Muscle of leg (tissue), 16 donors: ENCODE measurements at places on chromosomes 3 and 15. TPM values are rescaled to one million over a fixed set of nuclear protein-coding genes. Genes with fewer than 3 reads are reported as not detected.

Gene DUOXA2
- total RNA-seq: not detected

DNA sequence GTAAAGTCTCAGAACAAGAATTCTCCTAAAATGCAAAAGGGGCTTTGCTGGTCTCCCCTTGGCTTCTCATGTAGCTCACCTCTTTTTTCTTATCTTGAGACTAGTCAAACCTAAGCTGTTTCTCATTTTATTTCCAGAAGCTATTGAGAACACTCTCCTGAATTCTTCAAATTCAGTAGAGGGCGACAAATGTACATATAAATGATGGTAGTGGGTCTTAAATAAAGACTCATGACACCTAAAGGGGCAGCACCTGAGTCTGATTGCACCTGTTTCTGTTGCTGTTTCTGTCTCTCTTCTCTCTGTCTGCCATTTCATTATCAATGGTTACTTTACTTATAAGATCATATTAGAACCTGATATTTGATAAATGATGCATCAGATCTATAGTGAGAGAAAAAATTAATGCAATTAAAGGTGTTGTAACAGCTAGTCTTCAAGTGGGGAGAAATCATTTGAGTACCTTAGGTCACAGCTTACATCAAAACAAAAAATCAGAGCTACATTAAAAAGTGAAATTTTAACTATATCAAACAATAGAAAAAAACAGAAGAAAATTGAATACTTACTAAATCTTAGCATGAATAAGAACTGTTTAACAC lies 7.0 kb downstream of the ADIPOQ start:
- H3K4me3 ChIP-seq: no peak overlapping the region
- DNase-seq: peak; percentile 43
- no peaks in the 10 kb centered on the region for H3K4me1 ChIP-seq
- no peaks in the 10 kb centered on the region for H3K36me3 ChIP-seq
- no peak overlapping the region for H3K27ac ChIP-seq

GRCh38 chr3:194592798-194593752 lies 40.1 kb downstream of the TMEM44 start:
- H3K27me3 ChIP-seq: no peaks in the 10 kb centered on the region
- peak; percentile 51 for DNase-seq
- peaks cover 38% of the 10 kb centered on the region for H3K36me3 ChIP-seq
- peaks cover 5% of the 10 kb centered on the region for H3K4me1 ChIP-seq
- no peak overlapping the region for H3K4me3 ChIP-seq
- H3K27ac ChIP-seq: no peak overlapping the region

Gene PARP15
- 3.2 TPM for total RNA-seq

DNA sequence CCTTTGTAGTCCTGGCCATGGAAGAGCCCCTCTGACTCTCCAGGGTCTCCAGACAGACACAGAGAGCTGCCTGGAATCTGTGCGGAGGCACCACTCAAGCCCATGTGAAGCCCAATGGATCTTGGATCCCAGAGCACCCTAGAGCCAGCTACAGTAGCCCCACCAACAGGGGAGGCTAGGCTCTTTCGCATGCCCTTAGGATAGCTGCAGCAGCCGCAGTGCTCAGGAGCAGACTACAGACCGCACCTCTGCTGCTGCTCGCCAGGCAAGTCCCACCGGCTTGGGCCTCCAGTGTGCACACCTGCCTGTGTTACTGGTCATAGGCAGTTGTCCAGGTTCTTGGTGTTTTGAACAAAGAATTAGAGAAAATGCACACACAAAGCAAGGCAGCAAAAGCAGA lies 131.6 kb downstream of the SPATA16 start:
- no peak overlapping the region for H3K27ac ChIP-seq
- no peak for DNase-seq
- no peak overlapping the region for H3K4me3 ChIP-seq
- H3K4me1 ChIP-seq: no peaks in the 10 kb centered on the region

DNA sequence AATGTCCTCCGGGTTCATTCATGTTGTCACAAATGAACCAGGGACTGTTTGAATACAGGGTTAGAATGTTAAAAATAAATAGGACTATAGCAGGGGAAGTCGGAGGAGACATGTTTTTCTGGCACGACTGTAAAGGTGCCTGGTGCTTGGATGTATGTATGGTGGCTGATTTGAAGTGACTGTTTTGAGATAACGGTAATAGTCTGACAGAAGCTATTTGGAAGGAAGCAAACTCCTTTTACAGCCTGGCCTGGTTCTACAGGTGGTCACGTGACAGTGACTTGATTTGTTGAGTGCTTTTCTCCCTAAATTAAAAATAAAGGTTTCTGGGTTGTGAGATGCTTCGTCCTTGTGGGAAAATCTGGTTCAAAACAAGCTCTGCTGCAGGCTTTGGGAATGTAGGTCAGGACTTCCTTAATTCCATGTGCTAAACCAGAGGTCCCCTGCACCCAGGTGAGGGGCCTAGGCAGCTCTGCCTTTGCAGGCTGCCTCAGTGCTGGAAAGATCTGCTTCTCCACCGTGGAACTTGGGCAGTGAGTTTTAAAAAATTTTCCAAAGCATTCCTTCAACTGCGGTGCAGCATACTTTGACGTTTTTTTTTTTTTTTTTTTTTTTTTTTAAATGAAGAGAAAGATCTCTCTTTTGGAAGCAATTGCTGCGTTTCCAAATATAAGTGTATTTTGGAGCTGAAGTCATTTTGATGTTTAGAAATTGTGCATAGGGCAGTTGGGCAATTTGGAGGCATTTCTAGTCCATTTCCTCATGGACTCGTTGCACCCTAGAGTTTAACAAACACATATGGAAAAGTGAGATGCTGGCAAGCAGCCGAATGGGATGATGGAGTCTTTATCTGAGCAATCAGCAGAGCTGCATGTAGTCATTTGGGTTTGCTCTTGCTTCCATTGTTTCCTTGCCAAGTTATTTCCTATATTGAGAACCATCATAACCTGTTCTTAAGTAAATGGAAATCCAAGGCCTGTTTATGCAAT lies 30.9 kb downstream of the ITPR1 start:
- no peaks in the 10 kb centered on the region for H3K27me3 ChIP-seq
- peaks cover 2% of the 10 kb centered on the region for H3K36me3 ChIP-seq
- H3K27ac ChIP-seq: peak overlapping the region; percentile 61
- peaks cover 12% of the 10 kb centered on the region for H3K4me1 ChIP-seq
- H3K4me3 ChIP-seq: no peak overlapping the region

Gene RCN2
- total RNA-seq: 51.2 TPM

GRCh38 chr3:136882571-136882970 lies 20.6 kb downstream of the NCK1 start:
- H3K27me3 ChIP-seq: no peaks in the 10 kb centered on the region
- no peak overlapping the region for H3K27ac ChIP-seq
- H3K36me3 ChIP-seq: no peaks in the 10 kb centered on the region

DNA sequence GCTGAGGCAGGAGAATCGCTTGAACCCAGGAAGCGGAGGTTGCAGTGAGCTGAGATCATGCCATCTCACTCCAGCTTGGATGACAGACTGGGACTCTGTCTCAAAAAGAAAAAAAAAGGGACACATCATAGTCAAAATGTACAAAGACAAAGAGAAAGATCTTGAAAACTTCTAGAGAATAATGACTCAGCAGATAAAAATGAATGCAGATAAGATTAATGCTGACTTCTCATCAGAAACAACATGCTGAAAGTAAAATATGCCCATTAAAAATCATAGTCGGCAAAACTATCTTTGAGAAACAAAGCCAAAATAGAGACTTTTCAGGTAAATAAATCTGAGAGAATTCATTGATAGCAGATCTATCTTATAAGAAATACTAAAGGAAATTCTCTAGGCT lies 271.1 kb upstream of the GPR149 start:
- no peaks in the 10 kb centered on the region for H3K36me3 ChIP-seq
- no peak overlapping the region for H3K4me3 ChIP-seq
- DNase-seq: no peak
- H3K27me3 ChIP-seq: no peaks in the 10 kb centered on the region
- H3K4me1 ChIP-seq: no peaks in the 10 kb centered on the region
- no peak overlapping the region for H3K27ac ChIP-seq

DNA sequence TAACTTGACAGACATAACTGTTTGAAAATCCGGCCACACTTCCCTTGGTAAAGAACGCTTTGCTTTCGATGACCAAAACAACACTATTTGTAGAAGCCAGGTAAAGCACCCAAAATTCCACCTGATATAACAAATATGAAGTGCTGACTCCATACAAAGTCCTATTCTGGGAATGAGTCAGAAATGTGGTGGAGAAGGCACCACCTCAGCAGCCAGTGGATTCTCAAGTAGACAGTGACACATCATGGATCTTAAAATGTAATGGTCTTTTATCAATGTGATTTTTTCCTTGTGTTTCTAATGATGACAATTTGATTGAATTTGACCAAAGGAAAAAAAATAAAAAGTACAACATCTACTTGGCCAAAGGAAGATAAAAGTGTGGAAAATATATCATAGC lies 135.0 kb upstream of the WNT5A start:
- H3K4me3 ChIP-seq: no peak overlapping the region
- no peaks in the 10 kb centered on the region for H3K27me3 ChIP-seq
- H3K27ac ChIP-seq: no peak overlapping the region

Gene FBXO40
- 2.4 TPM for total RNA-seq

Gene CPLX3
- total RNA-seq: not detected

- H3K4me1 ChIP-seq: no peaks in the 10 kb centered on the region
- DNase-seq: no peak
- H3K27ac ChIP-seq: no peak overlapping the region
- H3K4me3 ChIP-seq: no peak overlapping the region
These were observed 254.7 kb downstream of the EDEM1 start for GRCh38 chr3:5442106-5442785.

Gene ZNF860
- 0.62 TPM for total RNA-seq

GRCh38 chr3:53274938-53275605 lies 19.2 kb upstream of the TKT start:
- H3K36me3 ChIP-seq: no peaks in the 10 kb centered on the region
- H3K27me3 ChIP-seq: no peaks in the 10 kb centered on the region
- no peak overlapping the region for H3K4me3 ChIP-seq
- no peak for DNase-seq

Gene MKRN2OS
- not detected for total RNA-seq

Gene SLC28A2
- total RNA-seq: not detected

Gene TMEM212
- 0.09 TPM for total RNA-seq

Gene GLDN
- 0.84 TPM for total RNA-seq

Gene MAP6D1
- total RNA-seq: 31.3 TPM

DNA sequence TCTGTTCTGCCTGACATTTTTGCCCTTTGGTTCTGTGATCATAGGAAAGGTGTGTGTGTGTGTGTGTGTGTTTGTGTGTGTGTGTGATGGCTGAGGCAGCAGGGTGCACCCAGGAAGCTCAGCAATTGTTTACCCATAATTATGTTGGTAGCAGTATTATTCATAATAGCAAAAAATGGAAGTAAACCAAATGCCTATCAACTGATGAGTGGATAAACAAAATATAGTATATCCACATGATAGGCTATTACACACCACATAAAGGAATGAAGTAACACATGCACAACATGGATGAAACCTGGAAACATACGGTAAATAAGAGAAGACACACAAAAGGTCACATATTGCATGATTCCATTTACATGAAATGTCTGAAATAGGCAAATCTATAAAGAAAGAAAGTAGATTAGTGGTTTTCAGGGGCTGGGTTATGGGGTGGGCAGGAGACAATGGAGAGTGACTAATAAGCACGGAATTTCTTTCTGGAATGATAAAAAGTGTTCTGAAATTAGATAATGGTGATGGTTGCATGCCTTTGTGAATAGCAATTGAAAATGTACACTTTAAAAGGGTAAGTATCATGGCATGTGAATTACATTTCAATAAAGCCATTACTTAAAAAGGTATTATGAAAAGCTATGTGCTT lies 167.2 kb downstream of the POLR2M start:
- H3K4me3 ChIP-seq: no peak overlapping the region
- no peak overlapping the region for H3K27ac ChIP-seq
- DNase-seq: no peak
- peaks cover 3% of the 10 kb centered on the region for H3K4me1 ChIP-seq
- no peaks in the 10 kb centered on the region for H3K36me3 ChIP-seq

DNA sequence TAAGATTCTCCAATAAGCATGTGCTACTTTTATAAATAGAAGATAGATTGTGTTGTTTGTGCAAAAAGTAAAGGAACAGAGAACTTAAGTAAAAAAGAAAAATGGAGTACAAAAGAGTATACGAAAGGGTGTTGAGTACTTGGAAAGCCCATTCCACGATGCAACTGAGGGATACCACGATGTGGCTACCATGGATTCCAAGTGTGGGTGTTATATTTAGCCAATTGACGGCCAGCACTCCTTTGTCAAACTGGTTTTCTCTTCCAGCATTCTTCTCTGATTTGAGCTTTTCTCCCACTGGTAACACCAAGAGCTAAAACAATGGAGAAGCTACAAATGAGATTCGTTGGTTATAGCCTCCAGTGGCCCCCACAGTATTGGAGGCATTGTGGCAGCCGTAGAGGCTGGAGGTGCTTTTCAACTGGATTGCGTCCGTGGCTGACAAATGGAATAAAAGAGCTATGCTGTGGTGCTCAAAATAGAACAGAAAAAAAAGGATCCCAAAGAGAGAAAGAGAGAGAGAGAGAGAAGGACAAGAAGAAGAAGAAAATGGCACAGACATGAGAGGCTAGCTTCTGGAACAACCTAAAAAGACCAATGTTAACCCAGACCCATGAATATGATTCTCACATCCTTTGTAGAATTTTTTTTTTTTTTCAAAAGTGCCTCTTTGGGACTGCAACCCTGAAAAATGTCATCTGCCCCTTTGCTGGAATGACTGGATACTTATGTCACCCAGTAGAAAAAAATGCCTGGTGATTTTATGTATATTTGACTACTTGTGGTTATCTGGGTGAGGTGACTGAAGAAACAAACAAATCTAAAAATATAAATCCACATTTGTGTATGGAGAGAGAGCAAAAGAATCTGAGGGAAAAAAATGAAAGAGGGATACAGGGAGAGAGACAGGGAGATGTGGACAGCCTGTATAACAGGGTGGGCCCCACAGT lies 345.1 kb downstream of the RORA start:
- H3K36me3 ChIP-seq: no peaks in the 10 kb centered on the region
- H3K27me3 ChIP-seq: no peaks in the 10 kb centered on the region
- H3K4me1 ChIP-seq: no peaks in the 10 kb centered on the region
- no peak overlapping the region for H3K27ac ChIP-seq
- no peak for DNase-seq
- no peak overlapping the region for H3K4me3 ChIP-seq

DNA sequence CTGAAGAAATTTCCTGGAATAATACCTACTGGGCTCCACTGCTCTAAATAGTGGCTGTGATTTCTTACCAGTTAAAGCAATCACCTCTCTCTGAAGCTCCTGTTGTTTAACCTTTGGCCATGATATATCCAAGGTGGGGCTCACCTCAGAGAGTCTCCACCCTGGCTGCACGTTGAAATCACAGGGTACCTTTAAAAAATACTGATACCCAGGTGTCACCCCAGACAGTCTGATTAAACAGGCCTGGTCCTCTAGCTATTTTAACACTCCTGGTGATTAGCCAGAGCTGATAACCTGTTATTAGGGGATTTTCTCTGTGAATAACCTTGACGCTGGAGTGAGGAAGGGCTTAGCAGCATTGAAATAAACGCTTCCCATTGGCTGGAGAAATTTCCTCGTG lies 22.3 kb upstream of the ZBTB38 start:
- no peak overlapping the region for H3K27ac ChIP-seq
- no peak for DNase-seq
- H3K36me3 ChIP-seq: no peaks in the 10 kb centered on the region
- H3K4me1 ChIP-seq: no peaks in the 10 kb centered on the region
- no peak overlapping the region for H3K4me3 ChIP-seq

GRCh38 chr3:102353805-102354204 lies 81.0 kb upstream of the ZPLD1 start:
- no peaks in the 10 kb centered on the region for H3K36me3 ChIP-seq
- no peak overlapping the region for H3K4me3 ChIP-seq
- no peak for DNase-seq
- no peaks in the 10 kb centered on the region for H3K27me3 ChIP-seq
